Fibroblast of lung (primary cell): ENCODE measurements at places on chromosomes 13 and 19. TPM values are rescaled to one million over a fixed set of nuclear protein-coding genes. Genes with fewer than 3 reads are reported as not detected.

DNA sequence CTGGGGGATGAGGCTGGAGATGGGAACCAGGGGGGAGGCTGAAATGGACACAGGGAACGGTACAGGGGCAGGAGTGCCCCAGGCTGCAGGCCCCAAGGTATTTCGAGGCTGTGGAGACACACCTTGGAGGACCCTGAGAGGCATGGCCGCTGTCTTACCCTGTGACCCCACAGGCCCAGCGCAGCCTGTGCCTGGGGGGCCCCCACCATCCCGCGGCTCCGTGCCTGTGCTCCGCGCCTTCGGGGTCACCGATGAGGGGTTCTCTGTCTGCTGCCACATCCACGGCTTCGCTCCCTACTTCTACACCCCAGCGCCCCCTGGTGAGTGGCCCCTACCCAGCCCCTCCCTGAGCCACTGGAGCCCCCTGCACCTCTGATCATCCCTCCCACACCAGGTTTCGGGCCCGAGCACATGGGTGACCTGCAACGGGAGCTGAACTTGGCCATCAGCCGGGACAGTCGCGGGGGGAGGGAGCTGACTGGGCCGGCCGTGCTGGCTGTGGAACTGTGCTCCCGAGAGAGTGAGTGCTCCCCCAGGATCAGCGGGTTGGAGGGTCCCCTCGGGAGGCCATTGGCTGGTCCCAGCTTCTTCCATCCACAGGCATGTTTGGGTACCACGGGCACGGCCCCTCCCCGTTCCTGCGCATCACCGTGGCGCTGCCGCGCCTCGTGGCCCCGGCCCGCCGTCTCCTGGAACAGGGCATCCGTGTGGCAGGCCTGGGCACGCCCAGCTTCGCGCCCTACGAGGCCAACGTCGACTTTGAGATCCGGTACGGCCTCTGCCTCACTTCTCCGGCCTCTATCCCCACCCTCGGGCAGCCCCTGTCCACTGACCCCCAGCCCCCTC is 16.9 kb upstream of the SPIB start:
- H3K27me3 ChIP-seq: no peaks in the 10 kb centered on the region
- no peak for DNase-seq
- no peaks in the 10 kb centered on the region for H3K4me1 ChIP-seq
- no peak overlapping the region for H3K27ac ChIP-seq
- no peak overlapping the region for H3K4me3 ChIP-seq
- peaks cover 6% of the 10 kb centered on the region for H3K36me3 ChIP-seq

ZNF808 gene
- 17.7 and 23.1 TPM in 2 replicates for total RNA-seq

ATP1A3 gene
- under 0.01 and 0.17 TPM in 2 replicates for total RNA-seq

DCT gene
- under 0.01 and 0.17 TPM in 2 replicates for total RNA-seq

GRCh38 chr19:4701557-4701956 is 22.1 kb downstream of the DPP9 start:
- no peak overlapping the region for H3K4me3 ChIP-seq
- H3K27ac ChIP-seq: no peak overlapping the region
- H3K36me3 ChIP-seq: peaks cover 36% of the 10 kb centered on the region

TSHZ3 gene
- total RNA-seq: 10.3 and 17.3 TPM in 2 replicates

- H3K4me3 ChIP-seq: no peak overlapping the region
- H3K27ac ChIP-seq: no peak overlapping the region
- DNase-seq: no peak
- H3K4me1 ChIP-seq: peaks cover 14% of the 10 kb centered on the region
Observed at GRCh38 chr19:48968179-48968661, 3.1 kb downstream of the FTL start.

DNA sequence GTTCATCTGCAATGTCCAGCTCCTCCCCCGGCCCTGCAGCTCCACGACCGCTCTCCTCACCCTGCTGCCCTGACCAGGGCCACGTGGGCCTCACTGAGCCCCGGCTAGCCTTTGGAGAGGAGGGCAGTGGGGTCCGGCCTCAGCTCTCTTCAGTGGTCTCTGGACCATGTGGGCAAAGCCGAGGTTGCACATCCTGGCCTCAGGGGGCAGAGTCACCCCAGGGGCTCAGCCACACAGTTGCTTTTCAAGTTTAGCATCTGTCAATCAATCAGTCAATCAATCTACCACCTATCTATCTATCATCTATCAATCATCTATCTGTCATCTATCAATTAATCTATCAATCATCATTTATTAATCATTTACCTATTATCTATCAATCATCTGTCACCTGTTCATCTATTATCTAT is 3.0 kb upstream of the DIRAS1 start:
- H3K27me3 ChIP-seq: peaks cover 8% of the 10 kb centered on the region
- no peaks in the 10 kb centered on the region for H3K36me3 ChIP-seq
- DNase-seq: no peak
- no peak overlapping the region for H3K27ac ChIP-seq
- H3K4me1 ChIP-seq: peaks cover 4% of the 10 kb centered on the region
- H3K4me3 ChIP-seq: no peak overlapping the region

- no peak overlapping the region for H3K27ac ChIP-seq
- no peaks in the 10 kb centered on the region for H3K27me3 ChIP-seq
- peaks cover 2% of the 10 kb centered on the region for H3K4me1 ChIP-seq
- H3K36me3 ChIP-seq: no peaks in the 10 kb centered on the region
Observed at GRCh38 chr19:34997071-34997617, 3.0 kb upstream of the GRAMD1A start.
